Renal cortex interstitium (tissue), 15 donors: ENCODE measurements at places on chromosomes 4 and X.

DNA sequence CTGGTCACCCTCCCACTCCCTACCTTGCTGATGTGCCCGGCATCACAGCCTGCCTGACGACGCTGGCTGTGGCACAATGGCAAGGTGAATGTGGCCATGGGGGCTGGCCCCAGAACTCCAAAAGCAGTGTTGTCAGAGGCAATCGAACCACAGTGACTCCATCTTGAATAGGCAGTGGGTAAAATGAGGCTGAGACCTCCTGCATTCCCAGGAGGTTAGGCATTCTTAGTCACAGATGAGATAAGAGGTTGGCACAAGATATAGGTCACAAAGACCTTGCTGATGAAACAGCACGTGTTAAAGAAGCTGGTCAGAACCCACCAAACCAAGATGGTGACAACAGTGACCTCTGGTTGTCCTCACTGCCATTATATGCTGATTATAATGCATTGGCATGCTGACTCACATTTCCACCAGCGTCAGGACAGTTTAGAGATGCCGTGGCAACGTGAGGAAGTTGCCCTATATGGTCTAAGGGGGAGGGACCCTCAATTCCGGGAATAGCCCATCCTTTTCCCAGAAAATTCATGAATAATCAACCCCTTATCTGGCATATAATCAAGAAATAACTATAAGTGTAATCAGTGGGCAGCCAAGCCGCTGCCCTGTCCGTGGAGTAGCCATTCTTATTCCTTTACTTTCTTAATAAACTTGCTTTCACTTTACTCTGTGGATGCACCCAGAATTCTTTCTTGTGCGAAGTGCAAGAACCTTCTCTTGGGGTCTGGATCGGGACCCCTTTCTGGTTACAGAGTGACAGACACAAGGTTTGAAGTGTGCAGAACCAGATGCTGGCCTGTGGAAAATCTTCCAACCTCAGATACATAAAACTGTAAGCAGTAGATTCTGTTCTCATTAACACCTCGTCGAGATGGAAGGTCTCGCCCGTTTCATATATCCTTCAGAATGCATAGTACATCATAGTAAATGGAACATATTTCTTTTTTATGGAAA is 26.8 kb upstream of the CLDN24 start:
- no peak for DNase-seq

DNA sequence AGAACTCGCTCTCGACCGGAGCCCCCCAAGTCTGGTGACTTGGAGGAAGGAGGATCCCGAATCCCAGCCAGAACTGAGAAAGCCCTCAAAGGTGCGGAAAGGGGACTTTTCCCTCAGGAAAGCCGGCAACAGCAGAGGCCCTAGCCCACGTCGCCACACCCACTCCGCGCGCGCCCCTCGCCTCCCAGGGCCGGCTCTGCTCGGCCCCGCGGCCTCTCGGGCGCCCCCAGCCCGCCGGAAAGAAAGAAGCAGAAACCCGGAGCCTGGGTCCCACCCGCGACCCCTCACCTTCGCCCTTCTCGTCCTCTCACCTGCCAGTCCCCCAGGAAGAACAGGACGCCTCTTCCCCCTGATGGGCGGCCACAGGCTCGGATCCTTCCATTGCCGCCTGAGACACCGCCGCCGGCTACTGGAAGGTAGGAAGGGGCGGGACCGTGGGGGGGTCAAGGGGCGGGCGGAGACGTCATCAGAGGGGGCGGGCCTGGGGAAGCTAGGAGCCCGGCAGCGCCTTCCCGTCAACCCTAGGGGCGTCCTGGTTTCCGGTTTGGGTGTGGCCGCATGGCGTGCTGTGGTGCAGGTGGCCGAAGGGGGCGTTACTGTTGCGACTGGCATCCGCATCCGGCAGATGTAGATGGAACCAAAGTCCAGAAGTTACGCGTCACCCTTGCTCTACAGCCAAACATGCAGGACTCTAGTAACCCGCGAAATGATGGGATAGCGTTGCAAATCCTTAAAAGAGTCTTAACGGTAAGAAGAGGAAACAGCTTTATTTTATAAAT is at the start of gene UBA6:
Gene UBA6 (minus strand): TSS at position 418 of the 779 bp plus-strand sequence. CDS start 36 bp downstream, at position 382.
- peak; percentile 90 for DNase-seq

DNA sequence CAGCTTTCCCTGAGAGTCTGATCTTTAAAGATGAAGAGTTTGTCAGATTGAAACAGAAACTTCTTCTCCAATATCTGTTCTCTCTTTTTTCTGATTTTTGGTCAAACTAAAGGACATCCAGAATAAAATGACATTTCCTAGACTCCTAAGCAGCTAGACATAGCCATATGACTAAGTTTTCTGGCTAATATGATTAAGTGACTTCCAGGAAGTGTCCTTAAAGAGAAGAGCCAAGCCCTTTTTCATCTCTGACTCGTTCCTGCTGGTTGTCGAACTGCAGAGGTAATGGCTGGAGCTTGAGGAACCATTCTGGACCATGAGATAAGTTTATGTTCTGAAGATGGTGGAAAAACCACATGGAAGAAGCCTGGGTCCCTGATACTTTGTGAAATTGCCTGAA is 546.0 kb downstream of the BCOR start:
- no peak for DNase-seq

GRCh38 chrX:151896734-151897474 is 15.8 kb upstream of the MAGEA4 start:
- no peak for DNase-seq

GRCh38 chrX:153924149-153924861 is 1.8 kb downstream of the ARHGAP4 start:
- DNase-seq: no peak
